Mesothelial cell of epicardium (in vitro differentiated cells): ENCODE measurements at places on chromosomes 4 and X.

GRCh38 chrX:49845701-49846403 is 16.7 kb downstream of the PAGE4 start:
- no peak for DNase-seq

DNA sequence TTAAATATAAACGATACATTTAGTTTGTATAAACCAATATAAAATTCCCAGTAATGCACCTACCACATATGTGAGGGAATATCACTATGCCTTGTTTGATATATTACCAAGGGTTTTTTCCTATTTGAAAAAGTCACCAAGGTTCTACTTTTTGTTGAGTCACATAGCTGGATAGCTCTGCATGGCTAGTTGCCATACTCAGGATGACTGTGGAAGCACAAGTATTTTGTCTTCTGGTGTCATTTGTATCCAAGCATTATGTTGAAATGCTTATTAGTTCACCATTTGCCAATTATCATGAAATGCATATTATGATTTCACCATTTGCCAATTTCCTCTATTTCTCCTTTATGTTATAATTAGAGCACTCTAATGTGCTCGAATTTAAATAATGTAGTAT is 162.7 kb upstream of the TTC29 start:
- DNase-seq: no peak

DNA sequence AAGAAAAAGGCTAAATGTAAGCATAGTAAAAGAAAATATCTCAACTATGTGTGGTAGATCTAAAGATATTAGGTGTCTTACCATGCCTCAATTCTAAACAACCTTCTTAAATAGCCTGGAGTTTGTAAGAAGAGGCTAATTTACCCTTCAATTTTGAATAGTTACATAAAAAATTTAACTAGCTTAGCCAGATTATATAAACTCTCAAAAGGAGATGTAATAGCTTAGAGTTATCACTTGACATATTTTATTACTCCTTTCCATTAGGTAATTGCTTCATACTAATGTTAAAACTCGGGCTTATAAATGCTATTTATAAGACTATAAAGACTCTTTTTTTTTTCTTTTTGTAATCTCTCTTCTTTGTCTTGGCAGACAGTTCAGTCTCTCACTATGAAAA is 297.5 kb upstream of the PABPC4L start:
- DNase-seq: no peak

GRCh38 chrX:135200297-135200696 is 29.1 kb upstream of the CT55 start:
- DNase-seq: no peak

DNA sequence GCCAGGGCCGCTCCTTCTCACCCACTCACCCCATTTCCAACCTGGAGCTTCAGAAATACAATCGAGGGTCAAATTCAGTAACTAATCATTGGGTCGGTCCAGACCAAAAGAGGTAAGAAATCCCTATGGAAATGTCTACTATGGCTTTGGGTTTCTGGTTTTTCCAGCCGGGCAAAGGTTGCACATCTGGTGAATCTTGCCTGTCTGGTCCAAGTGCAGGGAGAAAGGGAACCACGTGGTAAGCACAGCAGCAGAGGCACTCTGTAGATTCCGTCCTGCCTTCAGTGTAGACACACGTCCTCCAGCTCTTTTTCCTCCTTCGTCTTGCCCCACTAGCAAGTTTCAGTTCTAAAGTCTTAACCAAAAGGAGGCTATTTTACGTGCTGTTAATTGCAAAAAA is 218.0 kb upstream of the JADE1 start:
- DNase-seq: no peak

DNA sequence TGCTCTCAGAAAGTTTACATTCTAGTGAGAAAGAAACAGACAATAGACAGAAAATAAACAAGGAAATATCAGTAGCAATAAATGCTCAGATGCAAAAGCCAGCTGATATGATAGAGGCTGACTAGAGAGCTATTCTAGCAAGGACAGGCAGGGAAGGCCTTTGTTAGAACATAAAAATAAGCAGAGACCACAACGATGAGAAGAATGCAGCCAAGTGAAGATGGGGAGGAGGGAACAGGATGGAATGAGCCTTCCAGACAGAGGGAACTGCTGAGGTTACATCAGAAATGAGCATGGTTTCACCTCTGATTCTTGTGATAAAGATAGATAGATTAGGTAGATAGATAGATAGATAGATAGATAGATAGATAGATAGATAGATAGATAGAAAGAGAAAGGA is 7.6 kb upstream of the SOWAHB start:
- no peak for DNase-seq

DNA sequence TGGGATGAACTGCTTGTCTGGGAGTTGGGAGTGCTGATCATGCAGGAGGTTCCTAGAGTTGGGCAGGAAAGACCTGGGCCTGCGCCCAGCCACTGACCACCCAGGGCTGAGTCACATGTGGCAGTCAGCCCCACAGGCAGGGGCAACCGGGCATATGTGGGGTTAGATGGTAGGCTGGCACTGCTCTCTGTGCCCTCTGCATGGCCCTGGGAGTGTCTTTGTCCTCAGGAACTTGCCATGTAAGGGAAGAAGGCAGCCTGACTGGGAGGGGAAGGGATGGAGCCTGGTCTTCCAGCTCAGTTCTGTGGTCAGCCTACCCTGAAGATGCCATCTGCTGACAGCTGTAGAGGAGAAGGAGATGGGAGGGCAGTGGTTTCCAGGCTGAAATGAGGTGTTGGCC is 70.2 kb upstream of the EFNB1 start:
- DNase-seq: no peak

GRCh38 chr4:36854554-36854953 is 390.0 kb upstream of the NWD2 start:
- DNase-seq: no peak

GRCh38 chr4:182074810-182075209 is 168.4 kb upstream of the TENM3 start:
- DNase-seq: no peak

GRCh38 chr4:35087218-35087617 is 1157.1 kb downstream of the ARAP2 start:
- no peak for DNase-seq

GRCh38 chrX:97330151-97330550 is 446.4 kb downstream of the RPA4 start:
- DNase-seq: no peak

DNA sequence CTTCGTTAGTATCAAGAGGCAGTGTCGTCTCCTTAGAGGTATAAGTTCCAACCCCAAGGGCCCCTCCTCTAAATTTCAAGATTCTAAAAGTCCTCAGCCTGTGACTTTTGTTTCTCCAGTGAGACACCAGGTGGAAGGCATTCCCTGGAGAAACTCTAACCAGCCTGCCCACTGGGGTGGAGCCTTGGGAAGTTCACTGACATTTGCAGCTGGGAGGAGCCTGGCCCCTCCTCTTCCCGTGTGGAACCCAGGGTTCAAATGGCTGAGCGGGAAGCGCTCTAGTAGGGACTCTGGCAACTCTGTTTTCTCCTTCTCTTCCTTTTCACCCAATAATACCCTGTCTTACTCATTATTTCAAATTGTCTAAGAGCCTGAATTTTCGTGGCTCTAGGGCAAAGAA is 325.0 kb downstream of the TLL1 start:
- no peak for DNase-seq

- no peak for DNase-seq
These were observed 17.2 kb downstream of the HMGB2 start for GRCh38 chr4:173317004-173317403.

GRCh38 chr4:25402521-25402920 is 25.5 kb downstream of the ANAPC4 start:
- DNase-seq: no peak

DNA sequence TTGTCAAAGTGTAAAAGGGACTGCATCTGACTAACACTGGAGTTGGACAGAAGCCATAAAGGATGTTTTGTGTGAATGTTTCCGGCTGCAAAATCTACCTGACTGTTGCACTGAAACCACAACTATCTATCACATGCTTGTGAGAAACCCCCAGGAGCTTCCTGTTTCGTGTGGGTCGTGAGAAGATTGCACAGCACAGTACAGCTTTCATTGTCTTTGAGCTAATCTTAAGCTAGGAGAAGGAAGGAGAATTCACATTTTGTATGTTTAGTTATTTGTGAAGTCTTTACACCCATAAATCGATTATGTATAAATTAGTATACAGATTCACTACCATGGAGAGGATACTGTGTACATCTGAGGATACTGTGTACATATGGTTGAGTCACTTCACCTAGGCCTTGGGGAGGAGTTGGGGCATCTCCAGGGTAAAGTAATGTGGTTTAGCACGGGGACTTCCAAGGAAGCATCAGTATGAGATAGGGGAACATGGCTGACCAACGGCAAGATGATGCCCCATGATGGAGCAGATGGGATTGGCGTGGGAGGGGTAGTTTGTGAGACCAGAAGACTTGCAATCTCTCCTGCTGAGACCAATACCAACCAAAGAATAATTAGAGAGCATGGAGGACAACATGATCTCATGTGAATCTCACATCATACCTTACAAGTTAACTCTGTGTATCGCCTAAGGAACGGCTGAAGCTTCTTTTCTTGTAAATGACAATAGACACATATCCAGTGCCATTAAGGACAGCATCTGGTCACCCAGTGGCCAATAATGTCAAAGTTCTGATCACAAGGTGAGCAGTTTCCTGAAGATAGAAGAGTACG is 43.1 kb upstream of the FAM9C start:
- DNase-seq: no peak

DNA sequence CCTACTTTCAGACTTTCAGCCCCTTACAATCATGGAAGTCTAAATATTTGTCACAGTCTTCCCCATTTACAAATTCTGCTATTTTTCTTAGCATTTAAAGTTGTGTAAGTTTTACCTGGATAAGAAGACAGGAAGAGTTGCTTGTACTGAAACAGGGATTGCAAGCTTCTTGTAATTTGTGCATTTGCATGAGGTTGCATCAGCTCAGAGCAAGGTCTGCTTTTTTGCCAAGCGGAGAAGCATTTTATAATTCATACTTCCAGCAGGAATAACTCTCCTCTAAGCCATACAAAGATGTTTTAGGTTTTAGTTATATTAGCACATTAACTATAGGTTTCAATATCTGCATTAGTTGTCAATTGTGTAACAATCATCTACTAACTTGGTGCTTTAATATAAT is 922.0 kb upstream of the PABPC4L start:
- no peak for DNase-seq

- no peak for DNase-seq
These were observed 2039.9 kb upstream of the TENM3 start for GRCh38 chr4:180203349-180203748.

DNA sequence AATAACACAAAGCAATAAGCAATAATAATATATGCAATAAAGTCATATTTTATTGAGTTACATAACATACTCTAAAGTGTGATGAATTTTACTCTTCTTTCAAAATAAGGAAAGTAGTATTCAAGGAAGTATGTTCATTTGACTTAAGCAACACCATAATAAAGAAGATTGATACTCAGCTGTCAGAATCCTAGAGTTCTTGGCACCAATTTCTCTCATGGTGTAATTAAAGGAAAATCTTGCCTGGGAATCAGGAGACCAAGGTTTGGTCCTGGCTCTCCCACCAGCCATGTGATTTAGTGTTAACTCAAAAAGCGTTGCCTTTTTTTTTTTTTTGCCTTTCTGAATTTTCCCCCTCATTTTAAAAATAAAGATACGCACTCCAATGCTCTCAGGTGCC is 17.1 kb downstream of the MYOZ2 start:
- DNase-seq: no peak

GRCh38 chrX:48676893-48677270 is 6.7 kb upstream of the WAS start:
- no peak for DNase-seq

GRCh38 chrX:118720058-118720707 is 7.2 kb upstream of the IL13RA1 start:
- DNase-seq: no peak

DNA sequence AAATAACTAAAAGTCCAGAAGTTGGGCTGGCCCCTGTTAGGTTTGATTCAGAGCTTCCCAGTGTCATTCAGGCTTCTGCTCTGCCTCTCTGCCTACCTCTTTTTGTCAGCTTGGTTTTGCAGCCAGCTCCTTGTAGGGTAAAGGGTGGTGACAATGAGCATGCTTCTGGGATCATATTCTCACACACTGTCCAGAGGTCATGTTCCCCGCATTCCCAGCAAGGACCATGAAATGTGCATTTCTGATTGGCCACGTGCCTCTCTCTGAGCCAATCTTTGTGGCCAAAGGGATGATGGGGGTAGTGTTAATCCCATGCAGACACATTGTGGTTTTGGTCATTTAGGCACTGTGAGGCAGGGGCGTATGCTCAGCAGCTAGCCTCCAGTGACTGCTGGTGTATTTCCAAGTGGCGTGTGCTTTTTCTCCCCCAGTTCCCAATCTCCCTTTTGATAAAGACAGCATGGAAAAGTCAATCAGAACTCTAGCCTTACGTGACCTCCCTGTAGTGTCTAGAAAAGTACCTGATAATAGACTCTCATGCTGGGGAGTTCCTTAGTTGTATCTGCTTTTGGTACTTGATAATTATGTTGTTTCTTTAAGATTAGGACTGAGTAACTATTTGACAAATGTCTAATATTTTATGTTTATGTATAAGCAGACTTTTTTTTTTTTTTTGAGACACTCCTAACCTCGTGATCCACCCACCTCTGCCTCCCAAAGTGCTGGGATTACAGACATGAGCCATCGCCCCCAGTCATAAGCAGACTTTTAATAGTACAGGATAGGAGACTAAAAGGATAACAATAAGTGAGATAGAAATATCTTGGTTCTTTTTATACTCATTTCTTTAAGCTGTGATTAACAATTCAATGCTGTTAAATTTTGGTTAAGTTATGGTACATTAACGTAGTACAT is 57.8 kb downstream of the KIAA0232 start:
- no peak for DNase-seq
